Fibroblast of skin of right quadriceps (primary cell): ENCODE measurements at places on chromosomes 5 and 9.

- DNase-seq: no peak
Measured at GRCh38 chr9:86979657-86980056, 32.4 kb upstream of the GAS1 start.

GRCh38 chr5:132658381-132659302 is 669 bp downstream of the IL13 start:
- no peak for DNase-seq

DNA sequence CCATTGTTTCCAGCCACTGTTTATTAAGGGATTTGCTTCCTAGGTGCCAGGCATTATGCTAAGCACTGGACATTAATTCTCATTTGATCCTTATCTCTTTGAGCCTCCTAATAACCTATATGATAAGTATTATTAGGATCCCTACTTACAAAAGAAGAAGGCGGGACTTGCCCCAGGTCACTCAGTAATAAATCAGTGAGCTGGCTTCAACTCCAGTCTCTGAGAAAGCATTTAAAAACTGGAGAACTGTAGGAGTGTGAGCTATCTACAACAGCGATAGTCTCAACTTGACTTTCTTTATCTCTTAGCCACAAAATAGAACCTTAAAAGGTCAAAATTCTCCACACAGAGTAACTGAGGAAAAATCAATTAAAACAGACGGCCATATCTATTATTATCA is 155.0 kb downstream of the GNAQ start:
- no peak for DNase-seq

DNA sequence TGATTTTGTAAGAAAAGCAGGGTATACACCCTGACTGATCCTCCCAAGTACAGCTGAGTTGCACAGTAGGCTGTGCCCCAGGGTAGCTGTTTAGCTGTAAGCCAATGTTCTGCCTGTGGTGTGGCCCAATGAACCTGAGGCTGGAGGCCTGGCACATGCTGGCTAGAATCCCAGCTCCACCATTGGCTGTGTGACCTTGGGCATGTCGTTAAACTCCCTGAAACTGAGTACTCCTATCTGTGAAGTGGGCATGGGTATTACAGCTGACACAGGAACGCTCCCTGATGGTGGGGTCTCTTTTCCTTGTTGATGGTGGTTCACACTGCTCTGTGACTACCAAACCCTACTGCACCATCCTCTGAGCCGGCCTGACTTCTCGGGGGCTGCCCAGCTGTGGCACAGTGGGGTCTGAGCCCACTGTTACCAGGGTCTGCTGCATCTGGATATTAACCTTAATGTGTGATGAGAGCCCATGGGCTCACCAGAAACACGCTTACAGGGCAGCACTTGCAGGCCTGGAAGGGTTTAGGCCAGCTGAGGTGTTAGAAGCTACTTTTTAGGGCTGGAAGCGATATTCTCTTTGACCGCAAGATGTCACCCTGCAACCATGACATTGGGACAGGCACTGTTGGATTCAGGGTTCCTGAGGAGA is 7.0 kb upstream of the GADD45G start:
- peak; percentile 54 for DNase-seq

- DNase-seq: no peak
Measured at GRCh38 chr9:93579711-93580516, 3.5 kb downstream of the PHF2 start.

DNA sequence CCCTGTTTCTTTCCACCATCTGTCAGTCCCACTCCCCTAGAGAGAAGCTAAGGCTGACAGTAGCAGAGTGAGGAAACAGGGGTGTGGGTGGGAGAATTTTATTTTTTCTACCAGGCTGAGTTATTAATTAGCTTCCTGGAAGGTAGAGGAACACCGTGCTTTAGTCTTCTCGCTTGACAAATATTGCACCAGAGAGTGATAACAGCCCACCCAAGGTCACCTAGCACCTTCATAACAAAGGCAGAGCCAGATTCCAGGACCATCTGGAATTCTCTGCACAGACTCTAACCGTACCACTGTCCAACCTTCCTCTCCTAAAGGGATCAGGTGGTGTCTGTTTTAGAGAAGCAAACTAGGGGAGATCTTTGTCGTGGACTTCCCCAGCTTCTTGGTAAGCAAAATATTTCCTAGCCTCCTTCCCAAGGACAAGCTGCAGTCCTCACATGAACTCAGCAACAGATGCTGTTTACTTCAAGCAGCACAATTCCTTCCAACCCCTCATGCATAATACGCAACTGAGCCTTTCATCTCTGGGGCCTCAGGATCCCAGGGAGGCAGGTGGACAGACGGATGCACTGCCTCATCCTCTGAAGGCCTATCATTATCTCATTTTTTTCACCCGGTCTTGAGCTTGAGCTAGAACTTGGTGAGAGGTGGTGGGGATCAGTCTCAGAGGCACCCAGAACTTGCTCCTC is 308.7 kb upstream of the BRINP1 start:
- no peak for DNase-seq

- no peak for DNase-seq
Measured at GRCh38 chr5:96329289-96329688, 103.8 kb downstream of the PCSK1 start.

DNA sequence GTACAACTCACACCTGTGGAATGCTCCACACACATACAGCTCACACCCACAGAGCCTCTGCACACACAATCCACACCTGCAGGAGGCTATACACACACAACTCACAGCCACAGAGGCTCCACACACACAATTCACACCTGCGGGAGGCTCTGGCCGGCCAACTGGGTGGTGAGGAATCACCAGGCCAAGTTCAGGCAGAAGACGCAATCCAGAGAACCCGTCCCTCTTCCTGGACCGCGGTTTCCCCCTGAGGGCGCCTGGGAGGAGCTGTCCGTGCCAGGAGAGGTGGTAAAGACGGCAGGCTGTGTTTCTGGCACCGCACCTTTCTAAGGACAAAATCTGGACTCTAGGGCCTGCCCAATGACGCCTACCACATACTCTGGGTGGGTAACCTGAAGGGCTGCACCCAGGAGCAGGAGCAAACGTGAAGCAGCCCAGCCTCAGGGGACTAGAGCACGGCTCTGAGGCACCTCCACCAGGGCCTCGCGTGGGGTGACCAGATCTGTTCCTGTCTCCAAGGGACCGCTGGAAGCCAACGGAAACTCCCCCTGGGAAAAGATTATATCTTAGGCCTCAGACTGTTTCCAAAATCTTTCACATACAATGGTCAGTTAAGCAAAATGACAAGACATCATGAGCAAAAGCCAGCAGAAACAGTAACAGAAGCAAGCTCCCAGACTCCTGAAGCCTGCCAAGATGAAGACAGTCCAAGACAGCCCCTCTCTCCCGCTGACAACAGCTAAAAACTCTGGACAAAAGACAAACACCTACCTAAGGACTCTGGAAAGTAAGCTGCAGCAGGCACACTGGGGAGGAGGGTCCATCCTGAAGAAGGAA is 16.9 kb downstream of the CAMSAP1 start:
- DNase-seq: no peak

GRCh38 chr5:133526368-133526767 is 86.0 kb downstream of the FSTL4 start:
- no peak for DNase-seq

DNA sequence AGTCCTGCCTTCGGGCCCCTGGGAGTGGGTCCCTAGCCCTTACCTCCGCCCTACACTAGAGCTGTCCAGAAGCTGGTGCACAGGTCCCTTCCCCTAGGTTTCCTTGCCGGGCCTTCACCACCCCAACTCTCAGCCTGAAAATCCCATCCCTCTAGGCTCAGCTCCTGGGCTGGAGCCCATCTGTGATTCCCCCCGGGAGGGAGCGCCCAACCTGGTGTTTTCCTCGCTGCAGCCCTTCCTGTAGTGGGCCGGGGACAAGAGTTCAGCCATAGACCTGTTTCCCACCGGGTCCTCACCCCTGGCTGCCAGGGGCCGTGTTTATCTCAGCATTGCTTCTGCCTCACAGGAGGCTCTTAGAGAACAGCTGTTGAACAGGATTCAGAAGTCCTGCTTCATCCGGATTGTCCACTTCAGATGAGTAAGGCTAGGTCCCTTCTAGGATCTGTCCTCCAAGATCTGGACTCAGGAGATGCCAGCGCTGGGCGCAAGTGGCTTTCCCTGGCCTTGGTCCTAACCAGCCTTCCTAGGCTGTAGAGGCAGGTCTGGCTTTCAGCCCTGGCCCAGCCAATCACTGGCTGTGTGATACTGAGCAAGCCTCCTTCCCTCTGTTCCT is 965 bp downstream of the GLIPR2 start:
- DNase-seq: peak; percentile 29

GRCh38 chr5:66807743-66808142 is 211.6 kb downstream of the MAST4 start:
- peak; percentile 46 for DNase-seq

DNA sequence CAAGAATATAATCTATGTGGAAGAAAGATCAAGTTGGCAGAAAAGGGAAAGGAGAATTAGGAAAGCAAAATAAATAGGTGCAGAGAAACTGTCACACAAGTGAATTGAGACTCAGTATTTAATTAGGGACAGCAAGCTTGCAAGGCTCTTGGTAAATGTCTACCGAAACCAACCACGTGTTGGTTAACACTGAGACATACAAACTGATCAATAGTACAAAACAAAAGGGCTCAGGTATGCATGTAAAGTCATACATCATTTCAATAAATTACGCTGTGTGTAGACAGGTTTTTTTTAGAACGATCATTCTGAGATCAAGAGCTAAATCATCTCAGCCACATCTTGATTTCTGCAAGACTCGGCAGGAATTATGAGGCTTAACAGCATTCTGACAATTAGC is 225.4 kb downstream of the EBF1 start:
- no peak for DNase-seq

DNA sequence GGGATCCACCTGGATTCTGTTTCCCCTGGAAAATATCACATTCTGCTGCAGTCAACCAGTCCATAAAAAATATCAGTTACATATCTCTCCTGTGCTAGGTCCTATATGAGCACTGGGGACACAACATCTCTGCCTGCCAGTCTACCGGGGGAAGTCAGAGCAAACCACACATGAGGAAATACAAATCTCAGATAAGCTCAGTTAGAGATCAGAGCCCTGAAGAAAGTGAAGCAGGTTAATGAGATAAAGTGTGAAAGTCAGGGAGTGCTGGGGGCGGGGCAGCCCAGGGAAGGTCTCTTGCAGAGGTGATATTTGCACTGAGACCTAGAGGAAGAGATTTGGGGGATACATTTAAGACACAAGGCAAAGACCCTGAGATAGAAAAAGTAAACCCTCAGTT is 67.8 kb upstream of the SLC1A1 start:
- DNase-seq: no peak

DNA sequence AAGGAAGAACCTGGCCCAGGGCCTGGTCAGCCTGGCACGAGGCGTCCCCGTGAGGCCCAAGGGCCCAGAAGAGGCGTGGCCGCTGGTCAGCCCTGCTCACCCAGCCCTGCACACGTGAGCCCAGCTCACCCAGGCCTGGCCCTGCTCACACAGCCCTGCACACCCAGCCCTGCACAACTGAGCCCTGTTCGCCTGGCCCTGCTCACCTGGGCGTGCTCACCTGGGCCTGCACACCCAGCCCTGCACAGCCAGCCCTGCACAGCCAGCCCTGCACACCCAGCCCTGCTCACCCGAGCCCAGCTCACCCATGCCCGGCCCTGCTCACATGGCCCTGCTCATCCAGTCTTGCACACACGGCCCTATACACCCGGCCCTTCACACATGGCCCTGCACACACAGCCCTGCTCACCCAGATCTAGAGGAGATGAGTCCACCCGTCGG is 2.1 kb downstream of the ZDHHC11 start:
- DNase-seq: no peak

GRCh38 chr5:178106556-178107239 is 6.6 kb upstream of the N4BP3 start:
- no peak for DNase-seq

DNA sequence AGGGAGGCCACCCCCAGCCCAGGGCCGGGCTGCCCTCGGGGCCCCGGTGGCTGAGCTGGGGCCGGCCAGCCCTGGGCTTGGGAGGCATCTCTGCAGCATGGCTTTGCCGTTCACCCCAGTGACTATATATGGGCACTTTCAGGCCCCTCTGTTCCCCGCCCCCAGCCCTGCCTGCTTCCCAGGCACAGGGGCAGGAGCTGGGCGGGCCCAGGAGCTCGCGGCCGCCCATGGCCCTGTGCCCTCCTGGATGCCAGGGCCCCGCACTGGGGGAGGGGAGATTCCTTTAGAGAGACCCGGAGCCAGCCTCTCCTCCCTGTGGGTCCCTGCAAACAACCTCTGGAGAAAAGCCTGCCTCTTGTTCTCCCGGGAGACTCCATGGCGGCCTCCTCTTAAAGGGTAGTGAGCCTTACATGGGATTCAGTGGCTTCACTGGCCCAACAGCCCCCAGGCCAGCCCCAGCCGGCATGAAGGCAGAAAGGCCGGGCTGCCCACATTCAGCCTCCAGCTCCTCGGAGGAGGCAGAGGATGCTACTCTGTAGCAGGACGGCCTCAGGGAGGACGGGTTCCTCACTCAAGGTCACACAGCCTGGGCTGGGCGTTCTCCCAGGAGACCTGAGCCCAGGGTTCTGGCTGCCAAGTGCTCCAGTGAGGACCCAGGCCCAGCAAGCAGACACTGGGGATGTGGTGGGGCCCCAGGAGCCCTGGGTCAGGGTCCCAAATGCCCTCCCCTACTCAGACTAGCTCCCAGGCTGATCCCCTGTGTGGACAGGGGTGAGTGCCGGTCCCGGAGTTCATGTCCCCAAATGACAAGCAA is 4.1 kb downstream of the NACC2 start:
- no peak for DNase-seq

GRCh38 chr5:142403583-142403982 is 78.8 kb upstream of the SPRY4 start:
- DNase-seq: no peak

DNA sequence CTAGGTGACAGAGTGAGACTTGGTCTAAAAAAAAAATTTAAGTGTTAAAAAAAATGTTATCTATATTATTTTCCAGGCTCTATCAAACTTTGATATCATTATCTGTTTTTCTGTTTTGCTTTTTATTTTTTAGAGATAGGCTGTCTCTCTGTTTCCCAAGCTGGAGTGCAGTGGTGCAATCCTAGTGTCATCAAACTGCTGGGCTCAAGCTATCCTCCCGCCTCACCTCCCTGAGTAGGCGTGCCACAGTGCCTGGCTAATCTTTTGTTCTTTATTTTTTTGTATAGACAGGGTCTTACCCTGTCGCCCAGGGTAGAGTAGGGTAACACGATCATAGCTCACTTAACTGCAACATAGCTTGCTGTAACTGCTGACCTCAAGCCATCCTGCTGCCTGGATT is 14.4 kb downstream of the SEC24A start:
- DNase-seq: no peak

DNA sequence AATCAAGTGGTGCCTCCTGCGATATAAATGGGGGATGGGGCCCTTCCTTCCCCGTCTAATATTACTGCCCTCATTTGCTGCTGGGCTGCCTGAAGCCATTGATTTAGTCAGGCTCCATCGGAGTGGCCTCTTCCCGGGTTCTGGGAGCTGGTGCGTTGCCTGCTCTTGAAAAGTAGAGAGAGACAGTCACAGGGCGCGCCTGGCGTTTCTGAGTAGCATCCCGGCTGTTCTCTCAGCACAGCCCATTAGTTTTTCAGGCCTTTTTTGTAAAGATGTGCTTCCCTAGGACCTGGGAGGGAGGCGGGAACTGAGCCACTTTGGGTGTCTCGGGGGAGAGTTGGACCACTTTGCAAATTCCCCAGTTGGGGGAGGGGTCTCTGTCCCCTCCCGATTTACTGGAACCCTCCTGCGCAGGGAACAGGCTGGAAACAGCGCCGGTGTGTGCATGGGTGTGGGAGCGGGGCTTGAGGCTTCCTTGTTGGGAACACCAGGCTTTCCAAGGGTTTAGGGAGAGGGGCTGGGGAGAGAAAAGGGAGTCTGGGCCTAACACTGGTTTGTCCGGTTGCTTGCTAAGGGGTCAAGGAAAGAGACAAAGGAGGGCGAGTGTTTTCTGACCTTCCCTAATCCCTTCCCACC is 4.7 kb downstream of the PRDM6 start:
- no peak for DNase-seq
